ENCODE measurements at places on chromosomes 5 and 9.
A peak's percentile ranks its signal among the peaks of the same experiment; 100 is the strongest.

DNA sequence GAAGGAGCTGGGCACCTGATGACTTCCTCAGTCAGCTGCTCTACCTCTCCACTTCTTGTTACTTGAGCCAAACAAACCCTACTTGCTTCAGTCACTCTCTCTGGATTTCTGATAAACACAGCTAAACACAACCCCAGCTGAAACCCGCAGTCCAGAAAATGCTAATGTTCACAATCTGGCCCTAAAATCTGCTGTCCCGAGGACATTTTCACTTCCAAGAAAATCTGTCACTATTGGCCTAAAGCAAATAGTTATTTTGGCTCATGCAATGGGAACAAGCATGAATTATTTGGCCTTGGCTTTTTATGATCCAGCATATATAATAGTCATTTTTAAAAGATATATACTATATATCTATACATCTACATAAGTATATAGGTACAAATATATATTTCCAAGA lies 19.1 kb downstream of the FAM81B start:
- no peak for DNase-seq

DNA sequence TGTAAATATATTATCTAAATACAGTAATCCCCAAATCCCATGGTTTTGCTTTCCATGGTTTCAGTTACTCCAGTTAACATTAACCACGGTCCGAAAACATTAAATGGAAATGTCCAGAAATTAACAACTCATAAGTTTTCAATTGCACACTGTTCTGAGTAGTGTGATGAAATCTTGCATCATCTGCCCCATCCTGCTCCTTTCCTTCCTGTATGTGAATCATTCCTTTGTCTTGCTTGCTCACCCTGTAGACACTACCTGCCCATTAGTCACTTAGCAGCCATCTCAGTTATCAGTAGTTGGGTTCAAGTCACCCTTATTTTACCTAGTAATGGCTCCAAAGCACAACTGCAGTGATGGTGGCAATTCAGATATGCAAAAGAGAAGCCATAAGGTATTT lies 1568.5 kb upstream of the WWC1 start:
- no peak for DNase-seq

GRCh38 chr5:6636293-6636692 lies 3.1 kb downstream of the SRD5A1 start:
- DNase-seq = no peak

DNA sequence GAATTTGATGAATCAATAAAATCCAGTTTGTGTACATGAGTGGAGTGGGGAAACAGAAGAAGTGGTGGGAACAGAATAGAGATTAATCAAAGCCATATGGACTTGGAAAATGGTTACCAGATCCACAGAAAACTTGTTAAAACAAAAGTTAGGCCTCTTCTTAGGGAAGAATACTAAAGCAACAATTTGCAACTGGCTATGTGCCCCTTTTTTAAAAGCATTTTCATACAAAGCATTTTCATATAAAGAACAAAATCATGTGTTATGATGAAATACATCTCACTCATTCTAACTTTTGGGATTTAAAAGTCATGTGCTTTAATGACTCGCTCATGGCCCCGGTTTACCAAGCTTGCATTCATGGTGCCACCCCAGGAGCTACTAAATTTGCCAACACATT lies 276.9 kb downstream of the EFNA5 start:
- DNase-seq = no peak

- DNase-seq = no peak
These were observed 1.5 kb upstream of the IL17B start for GRCh38 chr5:149380466-149381121.

GRCh38 chr9:121551985-121552753 lies 52.5 kb upstream of the GGTA1 start:
- no peak for DNase-seq

DNA sequence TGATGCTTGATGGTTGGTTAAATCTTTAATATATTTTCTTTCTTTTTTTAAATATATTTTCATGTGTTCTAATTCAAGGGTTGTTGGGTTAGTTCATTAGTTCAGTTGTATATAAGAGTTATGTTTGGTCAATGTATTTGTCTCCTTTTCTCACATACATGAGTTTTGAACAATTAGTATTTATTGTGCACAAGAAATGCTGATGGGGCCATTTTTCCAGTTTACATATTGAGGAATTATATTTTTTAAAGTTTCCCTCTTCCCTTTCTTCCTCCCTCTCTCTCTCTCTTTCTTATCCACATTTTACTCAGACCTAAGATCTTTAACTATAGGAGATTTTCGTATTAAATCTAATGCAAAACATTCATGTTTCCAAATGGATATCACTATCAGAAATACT lies 74.0 kb downstream of the LNPEP start:
- DNase-seq = no peak

- no peak for DNase-seq
These were observed 36.5 kb upstream of the RASA1 start for GRCh38 chr5:87231037-87231808.

- no peak for DNase-seq
These were observed 12.6 kb upstream of the SPARC start for GRCh38 chr5:151699071-151699901.

DNA sequence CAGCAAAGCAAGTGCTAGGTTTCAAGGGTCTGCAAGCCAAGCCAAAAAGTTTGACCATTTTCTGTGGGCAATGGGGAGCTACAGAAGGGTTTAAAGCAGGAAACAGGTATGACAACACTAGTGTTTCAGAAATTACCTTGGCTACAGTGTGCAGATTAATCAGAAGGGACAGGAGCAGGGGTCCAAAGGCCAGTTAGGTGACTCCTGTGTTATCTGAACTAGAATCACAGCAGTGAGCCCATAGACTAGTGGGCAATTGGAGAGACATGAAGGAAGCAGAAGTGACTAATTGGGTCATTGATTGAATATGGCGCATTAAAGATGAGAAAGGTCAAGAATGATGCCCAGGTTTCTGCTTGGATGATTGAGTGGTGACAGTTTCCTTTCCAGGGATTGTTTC lies 41.4 kb upstream of the TGFBR1 start:
- no peak for DNase-seq

GRCh38 chr9:123220127-123220526 lies 48.3 kb downstream of the STRBP start:
- no peak for DNase-seq

DNA sequence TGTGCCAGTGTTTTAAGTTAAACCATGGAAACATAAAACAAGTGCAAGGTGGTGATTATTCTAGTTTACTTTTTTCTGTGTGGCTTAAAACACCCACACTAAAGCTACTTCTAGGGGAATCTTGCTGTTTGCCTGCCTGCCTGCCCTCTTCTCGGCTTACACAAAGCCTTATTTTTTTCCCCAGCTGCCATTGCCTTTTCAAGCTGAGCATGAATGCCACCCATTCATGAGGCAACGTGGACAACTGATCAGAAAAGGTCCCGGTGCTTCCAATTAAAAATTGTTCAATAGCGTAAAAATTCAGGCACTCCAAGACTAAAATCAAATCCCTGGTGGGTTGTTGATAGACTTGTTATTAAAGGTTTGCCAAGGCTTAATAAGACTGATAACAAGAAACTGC lies 401.4 kb downstream of the TMEM161B start:
- DNase-seq = no peak

- no peak for DNase-seq
These were observed 77.4 kb downstream of the MTREX start for GRCh38 chr5:55385227-55385626.

DNA sequence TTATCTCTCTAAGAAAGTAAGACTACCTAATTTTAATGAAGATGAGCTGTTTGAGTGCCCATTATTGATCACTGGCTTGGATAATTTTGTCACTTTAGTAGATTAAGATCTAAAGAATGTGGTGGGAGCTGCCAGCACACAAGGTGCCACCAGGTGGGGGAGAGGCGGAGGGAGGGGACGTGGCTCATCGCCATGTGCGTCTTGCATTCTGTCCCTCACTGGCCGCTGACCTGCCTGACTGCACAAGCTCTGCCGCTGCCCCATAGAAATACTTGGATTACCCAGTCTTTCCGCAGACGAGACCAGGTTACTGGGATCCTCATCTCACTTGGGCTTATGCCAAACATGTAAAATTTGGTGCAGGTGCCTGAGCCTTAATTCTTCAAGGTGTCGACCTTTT lies 37.6 kb downstream of the RHOBTB3 start:
- no peak for DNase-seq

- DNase-seq = no peak
These were observed 76.4 kb downstream of the SNX24 start for GRCh38 chr5:122921826-122922225.

GRCh38 chr5:156326718-156327259 lies at the start of gene SGCD:
Gene SGCD, plus strand, starts transcription at chr5:156327164.
- DNase-seq = no peak

DNA sequence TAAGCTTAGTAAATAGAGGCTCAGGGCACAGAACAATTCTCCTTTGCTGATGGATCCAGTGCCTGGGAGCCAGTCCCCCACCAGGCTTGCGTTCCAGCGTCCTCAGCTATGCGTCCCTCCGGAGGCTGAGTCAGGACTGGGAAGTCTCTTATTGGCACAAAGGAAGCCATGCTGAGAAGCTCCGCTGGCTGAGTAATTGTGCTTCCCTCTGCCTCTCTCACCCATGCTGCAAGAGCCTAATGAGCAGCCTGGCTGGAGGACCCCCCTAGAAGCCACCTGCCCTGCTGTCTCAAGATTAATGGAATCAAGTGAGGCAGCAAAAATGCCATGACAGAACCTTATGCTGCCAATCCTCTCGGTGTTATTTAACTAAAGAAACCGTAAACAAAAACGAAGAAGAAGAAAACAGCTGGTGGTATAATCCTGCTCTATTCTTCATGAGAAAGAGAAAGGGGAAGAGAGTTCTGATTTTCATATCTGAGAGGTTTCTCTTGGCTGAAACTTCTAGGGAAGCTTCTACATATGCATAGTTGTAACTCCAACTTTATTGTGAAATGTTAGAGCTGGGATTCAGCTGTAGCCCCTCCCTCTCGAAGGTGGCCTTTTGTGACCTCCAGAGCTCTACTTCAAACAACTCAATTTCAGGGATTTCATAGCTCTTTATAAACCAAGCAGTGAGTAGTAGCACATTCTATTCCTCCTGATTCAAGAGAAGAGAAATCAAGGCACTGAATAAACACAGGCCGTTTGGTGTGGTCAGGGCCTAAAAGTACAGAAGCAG lies 185.4 kb upstream of the SEMA6A start:
- no peak for DNase-seq

DNA sequence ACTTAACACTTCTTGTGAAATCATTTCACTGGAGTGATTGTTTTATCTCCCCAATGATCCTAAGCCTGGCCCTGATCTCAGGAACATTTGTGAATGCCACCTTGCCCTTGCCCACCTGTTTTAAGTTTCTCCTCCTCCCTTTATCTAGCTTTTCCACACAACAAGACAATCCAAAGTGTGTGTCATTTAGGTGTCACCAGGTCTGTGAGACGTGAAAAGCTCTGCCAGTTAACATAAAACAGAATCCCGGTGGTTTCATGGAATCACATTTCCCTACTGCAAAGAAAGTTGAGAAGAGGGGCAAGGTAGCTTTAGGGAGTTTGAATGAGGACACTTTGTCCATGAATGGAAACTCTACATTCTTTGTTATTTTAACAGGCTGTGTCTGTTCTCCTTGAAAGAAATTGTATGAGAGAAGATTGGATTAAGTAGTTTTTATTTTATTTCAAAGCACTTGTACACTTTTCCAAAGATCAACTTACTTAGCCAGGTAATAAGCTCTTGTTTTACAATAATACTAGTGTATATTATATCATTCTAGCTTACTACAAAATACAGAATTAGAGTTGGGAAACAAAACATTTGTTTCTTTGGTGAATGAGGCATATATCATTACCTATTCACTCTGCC lies 239.0 kb downstream of the ISL1 start:
- DNase-seq = no peak

GRCh38 chr5:138438003-138438723 lies 694 bp upstream of the REEP2 start:
- DNase-seq = no peak

GRCh38 chr5:57174128-57174889 lies 450 bp downstream of the GPBP1 start:
- DNase-seq = peak; percentile 28

GRCh38 chr9:33127881-33128280 lies 39.3 kb downstream of the B4GALT1 start:
- DNase-seq = no peak

DNA sequence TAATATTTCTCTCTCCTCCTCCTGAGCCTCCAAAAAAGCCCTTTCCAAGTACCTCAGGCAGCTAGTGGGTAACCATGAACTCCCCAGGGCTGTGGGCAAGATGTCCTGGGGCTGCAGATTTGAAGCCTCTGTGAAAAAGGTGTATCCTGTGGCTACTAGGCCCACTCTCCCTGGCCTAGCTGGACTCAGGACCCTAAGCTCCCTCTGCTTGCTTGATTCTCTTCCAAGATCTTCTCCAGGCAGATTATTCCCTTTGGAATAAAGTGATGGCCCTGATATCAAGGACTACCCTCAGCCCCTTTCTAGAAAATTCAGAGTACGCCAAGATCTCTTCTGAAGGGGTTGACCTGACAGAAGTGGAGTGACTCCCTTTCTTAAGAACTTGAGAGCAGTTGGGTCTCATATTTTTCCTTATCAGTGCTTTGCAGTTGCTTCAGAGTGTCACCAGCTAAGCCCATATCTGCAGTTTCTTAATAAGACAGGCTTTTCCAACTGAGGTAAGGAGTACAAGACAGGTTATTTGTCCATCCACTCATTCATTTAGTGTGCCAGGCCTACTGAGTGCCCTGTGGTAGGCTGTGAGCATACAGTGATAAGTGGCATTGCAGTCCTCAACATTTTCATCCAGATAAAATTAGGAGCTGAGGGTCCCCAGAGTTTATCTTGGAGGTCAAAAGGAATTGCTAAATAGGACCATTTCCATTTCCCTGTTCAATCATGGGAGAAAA lies 42.5 kb downstream of the CYSTM1 start:
- no peak for DNase-seq

GRCh38 chr5:11266331-11266730 lies 505.3 kb upstream of the DAP start:
- DNase-seq = no peak

GRCh38 chr9:107738789-107739188 lies 249.2 kb upstream of the KLF4 start:
- DNase-seq = no peak

- no peak for DNase-seq
These were observed 119.5 kb upstream of the ACOT12 start for GRCh38 chr5:81513473-81513872.

DNA sequence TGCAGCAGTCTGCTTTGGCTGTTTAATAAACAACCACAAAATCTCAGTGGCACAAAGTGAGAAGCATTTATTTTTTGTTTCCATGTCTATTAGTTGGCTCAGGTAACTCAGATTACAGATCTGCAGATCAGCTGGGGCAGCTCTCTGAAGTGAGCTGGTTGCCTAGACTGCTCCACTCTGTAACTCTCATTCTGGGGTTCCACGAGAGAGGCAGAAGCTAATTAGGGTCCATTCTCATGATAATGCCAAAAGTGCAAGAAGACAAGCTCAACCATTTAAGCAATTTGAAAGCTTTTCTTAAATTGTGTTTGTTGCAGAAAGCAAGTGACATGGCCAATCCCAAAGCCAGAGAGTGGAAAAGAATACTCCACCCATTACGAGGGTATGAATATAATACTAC lies 13.2 kb downstream of the MEIKIN start:
- no peak for DNase-seq

DNA sequence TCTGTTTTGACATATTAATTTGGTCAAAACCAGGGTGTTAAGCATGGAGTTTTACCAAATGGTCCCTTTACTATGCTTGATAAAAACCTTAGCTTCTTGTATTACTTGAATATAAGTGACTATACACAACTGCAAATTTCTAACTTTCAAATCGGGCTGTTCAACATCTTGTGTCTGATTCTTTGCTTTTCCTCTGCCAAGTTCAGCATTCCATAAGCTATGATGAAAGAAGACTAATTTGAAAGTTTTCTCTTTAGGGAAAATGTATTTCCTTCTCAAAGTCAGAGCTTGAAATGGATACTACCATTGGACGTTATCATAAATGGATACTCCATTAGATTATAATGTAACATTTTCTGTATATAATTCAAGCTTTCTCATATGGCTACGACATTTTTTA lies 792.9 kb downstream of the EFNA5 start:
- no peak for DNase-seq

All from stimulated activated CD4-positive, alpha-beta T cell treated with anti-CD3 and anti-CD28 coated beads, Interleukin-12 subunit alpha, Interleukin-12 subunit beta, amount 100 ng/mL, for 48 hours (primary cell).